ENCODE measurements at places on chromosomes 16 and 17. TPM values are rescaled to one million over a fixed set of nuclear protein-coding genes. Genes with fewer than 3 reads are reported as not detected.
A peak's percentile ranks its signal among the peaks of the same experiment; 100 is the strongest.

Gene NPW
- polyA plus RNA-seq: not detected

Gene ADGRG3
- polyA plus RNA-seq: not detected

Gene GNGT2
- polyA plus RNA-seq: not detected

Gene XAF1
- 10.6 TPM for polyA plus RNA-seq

Gene C17orf100
- polyA plus RNA-seq: 0.72 TPM

Gene ZNF469
- polyA plus RNA-seq: not detected

Gene SLC12A3
- polyA plus RNA-seq: 0.01 TPM

Gene ALG1
- polyA plus RNA-seq: 26.6 TPM

DNA sequence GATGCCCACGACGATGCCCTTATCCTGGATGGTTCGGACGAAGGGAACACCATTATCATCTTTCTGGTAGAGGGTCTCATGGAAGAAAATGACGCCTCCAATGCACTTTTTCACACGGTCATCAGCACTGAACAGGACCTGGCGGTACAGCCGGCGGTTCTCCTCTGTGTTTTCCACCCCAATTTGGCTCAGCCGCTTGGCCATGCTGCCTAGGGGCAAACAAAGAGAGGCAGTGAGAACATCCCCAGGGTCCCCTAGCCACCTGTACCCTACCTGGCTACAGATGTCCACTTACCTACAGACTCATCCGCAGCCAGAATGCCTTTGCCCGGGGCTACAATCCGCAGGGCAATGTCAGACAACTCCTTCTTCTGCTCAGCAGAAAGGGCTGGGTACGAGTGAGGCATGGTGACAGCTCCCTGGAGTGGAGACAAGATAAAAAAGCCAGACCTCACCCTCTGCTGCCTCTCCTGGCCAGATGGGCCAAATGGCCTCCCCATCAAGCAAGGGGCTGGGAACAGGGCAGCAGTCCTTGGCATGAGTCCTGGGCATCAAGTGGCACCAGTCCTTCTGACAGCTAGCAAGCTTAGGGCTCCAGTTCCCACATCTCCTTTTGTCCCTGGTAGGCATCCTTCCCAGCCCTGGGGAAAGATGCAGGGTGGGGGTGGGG is 1.4 kb downstream of the ALDOC start:
- peaks cover 25% of the 10 kb centered on the region for H3K36me3 ChIP-seq
- H3K27ac ChIP-seq: no peak overlapping the region
- DNase-seq: no peak
- no peak overlapping the region for H3K4me3 ChIP-seq
- H3K27me3 ChIP-seq: no peaks in the 10 kb centered on the region

- peaks cover 11% of the 10 kb centered on the region for H3K4me1 ChIP-seq
- peaks cover 4% of the 10 kb centered on the region for H3K27me3 ChIP-seq
- H3K4me3 ChIP-seq: no peak overlapping the region
- no peak overlapping the region for H3K27ac ChIP-seq
- H3K36me3 ChIP-seq: no peaks in the 10 kb centered on the region
- no peak for DNase-seq
These were observed 49.3 kb downstream of the RMI2 start for GRCh38 chr16:11394593-11394960.

GRCh38 chr16:10561425-10561824 is 19.0 kb downstream of the EMP2 start:
- H3K4me3 ChIP-seq: no peak overlapping the region
- H3K27ac ChIP-seq: no peak overlapping the region
- H3K4me1 ChIP-seq: no peaks in the 10 kb centered on the region

DNA sequence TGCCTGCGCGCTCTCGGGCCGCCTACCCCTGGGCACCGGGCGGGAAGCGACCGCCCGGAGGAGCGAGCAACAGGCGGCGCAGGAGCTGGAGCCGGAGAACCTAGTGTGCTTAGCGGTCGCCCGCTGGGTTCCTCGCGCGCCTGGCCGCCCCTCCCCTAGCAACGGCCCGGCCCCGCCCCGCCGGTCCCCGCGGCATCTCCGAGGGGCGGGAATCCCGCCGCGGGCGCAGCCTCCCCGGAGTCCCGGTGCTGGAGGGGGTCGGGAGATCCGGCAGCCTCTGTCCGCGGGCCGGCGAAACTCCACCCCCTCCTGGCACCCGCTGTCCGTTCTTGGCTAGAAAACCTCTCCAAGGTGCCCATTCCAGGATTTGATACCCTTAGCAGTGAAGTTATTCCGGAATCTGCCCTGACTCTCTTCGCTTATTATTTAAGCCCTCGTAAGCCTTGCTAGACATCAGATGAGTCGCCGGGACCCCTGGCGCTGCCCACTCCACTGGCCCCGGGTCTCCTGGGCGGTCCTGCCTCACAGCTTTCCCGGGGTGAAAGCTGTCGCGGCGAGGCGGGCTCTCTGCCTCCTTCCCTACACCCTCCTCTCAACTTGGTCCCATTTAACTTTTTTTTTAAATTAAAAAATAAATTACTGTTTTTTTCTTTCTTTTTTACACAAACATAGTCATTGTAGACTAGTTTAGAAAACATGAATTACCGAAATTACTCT is at the start of gene RPRML:
TSS of gene RPRML (minus strand) at position 107 of the 717 bp plus-strand sequence. CDS start 246 bp downstream, outside the sequence.
- H3K36me3 ChIP-seq: no peaks in the 10 kb centered on the region
- peak within 1 kb of the TSS; percentile 43 for H3K4me3 ChIP-seq
- no peak within 1 kb of the TSS for H3K27ac ChIP-seq
- DNase-seq: no peak

GRCh38 chr17:3974980-3975379 is 10.7 kb upstream of the ATP2A3 start:
- H3K27ac ChIP-seq: no peak overlapping the region
- no peaks in the 10 kb centered on the region for H3K27me3 ChIP-seq
- H3K36me3 ChIP-seq: no peaks in the 10 kb centered on the region
- DNase-seq: no peak

- no peaks in the 10 kb centered on the region for H3K36me3 ChIP-seq
- peak within 1 kb of the TSS; percentile 70 for H3K27ac ChIP-seq
- H3K4me1 ChIP-seq: peaks cover 20% of the 10 kb centered on the region
- peak; percentile 7 for DNase-seq
- no peaks in the 10 kb centered on the region for H3K27me3 ChIP-seq
These were observed at the start of gene AMFR for GRCh38 chr16:56425439-56425832. Gene AMFR, minus strand, starts transcription at chr16:56425545. Its CDS starts 218 bp downstream, at chr16:56425327.

GRCh38 chr17:50026046-50026675 is 29.7 kb upstream of the ITGA3 start:
- peaks cover 26% of the 10 kb centered on the region for H3K4me1 ChIP-seq
- no peaks in the 10 kb centered on the region for H3K27me3 ChIP-seq
- no peaks in the 10 kb centered on the region for H3K36me3 ChIP-seq
- DNase-seq: no peak
- H3K4me3 ChIP-seq: no peak overlapping the region
- H3K27ac ChIP-seq: no peak overlapping the region

DNA sequence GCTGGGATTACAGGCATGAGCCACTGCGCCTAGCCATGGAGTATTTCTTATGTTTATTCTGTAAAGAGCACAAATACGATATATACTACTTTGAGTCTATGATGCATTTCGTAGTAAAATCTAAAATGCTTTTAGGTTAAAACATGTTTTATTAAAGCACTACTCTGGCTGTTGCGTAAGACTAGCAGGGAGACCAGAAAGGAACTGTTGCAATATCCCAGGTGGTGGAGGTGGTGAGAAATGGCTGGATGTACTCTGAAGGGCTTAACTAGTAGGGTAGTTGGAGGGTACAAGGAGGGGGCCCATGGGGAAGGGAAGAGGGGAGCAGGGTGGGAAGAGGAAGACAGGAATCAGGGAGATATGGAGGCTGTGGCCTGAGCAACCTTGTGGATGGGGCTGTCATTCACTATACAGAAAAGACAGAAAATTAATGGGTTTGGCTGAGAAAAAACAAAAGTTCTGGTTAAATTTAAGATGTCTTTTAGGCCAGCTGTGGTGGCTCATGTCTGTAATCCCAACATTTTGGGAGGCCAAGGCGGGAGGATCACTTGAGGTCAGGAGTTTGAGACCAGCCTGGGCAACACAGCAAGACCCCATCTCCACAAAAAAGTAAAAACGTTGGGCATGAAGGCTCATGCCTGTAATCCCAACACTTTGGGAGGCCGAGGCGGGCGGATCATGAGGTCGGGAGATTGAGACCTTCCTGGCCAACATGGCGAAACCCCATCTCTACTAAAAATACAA is 35.8 kb downstream of the ST3GAL2 start:
- no peaks in the 10 kb centered on the region for H3K27me3 ChIP-seq
- no peak for DNase-seq
- peaks cover 19% of the 10 kb centered on the region for H3K4me1 ChIP-seq
- no peaks in the 10 kb centered on the region for H3K36me3 ChIP-seq
- no peak overlapping the region for H3K4me3 ChIP-seq

DNA sequence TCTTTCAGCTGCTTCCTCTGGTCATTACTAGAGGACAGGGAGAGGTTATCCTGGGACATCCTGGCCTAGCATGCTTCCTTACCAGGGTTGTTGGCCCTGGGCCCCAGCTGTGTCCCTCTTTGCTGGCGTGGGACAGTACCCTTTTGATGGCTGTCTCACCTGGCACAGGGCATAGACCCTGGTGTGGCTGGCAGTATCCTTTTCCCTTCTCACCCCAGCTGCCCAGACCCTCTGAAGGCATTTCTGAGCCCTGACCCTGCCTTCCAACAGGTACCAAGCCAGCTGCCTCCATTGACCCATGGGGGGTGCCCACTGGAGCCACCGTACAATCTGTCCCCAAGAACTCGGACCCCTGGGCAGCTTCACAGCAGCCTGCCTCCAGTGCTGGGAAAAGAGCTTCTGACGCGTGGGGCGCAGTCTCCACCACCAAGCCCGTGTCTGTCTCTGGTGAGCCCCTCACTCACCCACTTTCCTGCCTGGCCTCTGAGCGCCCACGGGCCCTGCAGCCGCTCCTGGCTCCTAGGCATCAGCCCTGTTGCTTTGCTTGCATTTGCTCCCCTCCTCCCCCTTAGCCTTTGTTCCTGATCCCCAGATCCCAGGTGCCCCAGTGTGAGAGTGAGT is 34.0 kb downstream of the B9D1 start:
- no peak overlapping the region for H3K27ac ChIP-seq
- peaks cover 17% of the 10 kb centered on the region for H3K36me3 ChIP-seq
- peaks cover 26% of the 10 kb centered on the region for H3K4me1 ChIP-seq

DNA sequence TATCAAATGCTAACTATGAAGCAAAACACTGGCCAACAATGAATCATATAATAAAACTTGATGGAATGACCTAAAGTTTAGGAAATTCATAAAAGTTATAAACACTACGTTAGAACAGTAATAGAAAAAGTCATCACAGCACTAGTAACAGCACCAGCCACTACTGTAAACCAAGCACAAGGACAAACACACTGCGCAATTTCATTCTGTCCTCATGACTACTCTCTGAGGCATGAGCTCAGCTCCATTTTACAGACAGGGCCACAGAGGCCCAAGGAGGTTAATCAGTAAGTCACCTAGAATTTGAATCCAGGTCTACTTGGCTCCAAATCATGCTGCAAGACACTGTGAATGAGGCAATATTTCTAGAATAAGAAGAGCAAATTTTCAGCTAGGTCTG is 13.4 kb downstream of the EMC8 start:
- DNase-seq: no peak
- no peak overlapping the region for H3K4me3 ChIP-seq
- H3K36me3 ChIP-seq: peaks cover 51% of the 10 kb centered on the region

DNA sequence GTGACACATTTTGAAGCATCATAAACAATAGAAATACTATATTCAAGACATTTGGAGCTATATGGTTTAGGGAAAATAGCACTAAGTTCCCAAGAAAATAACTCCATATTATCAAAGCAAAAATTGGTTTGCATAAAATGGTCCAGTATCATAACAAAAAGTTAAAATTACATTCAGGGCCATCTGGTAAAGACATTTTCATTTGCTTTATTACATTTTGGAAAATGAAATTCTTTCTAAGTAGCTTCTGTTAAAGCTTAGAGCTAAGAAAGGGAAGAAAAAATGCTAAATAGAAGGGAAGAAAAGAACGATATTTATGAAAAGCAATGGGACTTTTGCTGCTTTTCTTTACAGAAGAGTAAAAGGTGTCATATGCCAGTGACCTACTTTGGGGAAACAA is 155.4 kb upstream of the GOT2 start:
- no peak overlapping the region for H3K4me3 ChIP-seq
- no peaks in the 10 kb centered on the region for H3K36me3 ChIP-seq
- no peak for DNase-seq
- H3K4me1 ChIP-seq: no peaks in the 10 kb centered on the region
- H3K27ac ChIP-seq: no peak overlapping the region

GRCh38 chr17:49842846-49843245 is 5.0 kb downstream of the TAC4 start:
- no peak overlapping the region for H3K4me3 ChIP-seq
- DNase-seq: no peak
- H3K36me3 ChIP-seq: peaks cover 3% of the 10 kb centered on the region
- H3K4me1 ChIP-seq: no peaks in the 10 kb centered on the region
- no peaks in the 10 kb centered on the region for H3K27me3 ChIP-seq

DNA sequence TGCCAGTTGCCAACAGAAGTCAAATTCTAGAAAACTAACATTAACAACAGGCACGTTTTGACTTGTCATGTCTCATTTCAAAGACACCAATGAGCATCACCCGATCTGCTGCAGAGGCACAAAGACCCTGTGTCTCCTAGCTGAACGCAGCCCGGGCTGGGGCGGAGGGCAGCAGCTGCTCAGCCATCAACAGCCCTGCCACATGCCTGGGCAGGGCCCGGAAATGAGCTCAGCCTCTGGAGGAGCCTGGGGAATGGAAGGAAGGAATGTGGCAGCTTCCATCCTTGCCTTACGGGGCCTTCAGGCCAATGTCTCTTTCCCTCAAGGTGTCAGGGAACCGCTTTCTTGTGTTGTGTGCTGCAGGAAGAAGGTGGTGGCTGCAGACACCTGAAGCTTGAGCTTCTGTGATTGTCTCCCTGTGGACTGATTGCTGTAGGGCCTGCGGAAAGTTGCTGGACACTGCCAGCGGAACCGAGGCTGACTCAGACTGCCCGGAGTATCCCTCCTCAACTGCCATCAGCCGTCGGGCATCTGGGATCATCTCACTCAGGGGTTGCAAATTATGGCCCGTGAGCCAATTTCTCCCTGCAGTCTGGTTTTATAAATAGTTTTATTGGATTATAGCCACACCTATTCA is 7.3 kb downstream of the CDH13 start:
- H3K4me1 ChIP-seq: peaks cover 99% of the 10 kb centered on the region
- peak overlapping the region; percentile 98 for H3K27ac ChIP-seq
- H3K36me3 ChIP-seq: no peaks in the 10 kb centered on the region
- DNase-seq: peak; percentile 87
- H3K27me3 ChIP-seq: no peaks in the 10 kb centered on the region
- peak overlapping the region; percentile 36 for H3K4me3 ChIP-seq

DNA sequence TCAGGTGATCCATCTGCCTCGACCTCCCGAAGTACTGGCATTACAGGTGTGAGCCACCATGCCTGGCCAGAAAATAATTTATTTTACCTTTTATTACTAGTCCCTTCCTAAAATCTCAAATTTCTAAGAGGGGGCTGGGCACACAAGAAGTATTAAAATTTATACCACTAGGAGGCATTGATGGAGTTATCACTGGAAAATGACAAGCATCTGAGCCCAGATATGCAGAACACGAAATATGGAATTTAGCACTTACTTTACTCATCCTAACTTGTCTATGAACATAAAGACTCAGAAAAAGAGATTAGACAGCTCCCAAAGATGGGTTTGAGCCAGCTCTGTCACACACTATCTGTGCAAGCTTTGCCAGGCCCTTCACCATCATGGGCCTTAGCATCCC is 46.4 kb downstream of the STAT5A start:
- H3K27ac ChIP-seq: no peak overlapping the region
- no peak for DNase-seq
- H3K27me3 ChIP-seq: no peaks in the 10 kb centered on the region

All from keratinocyte (primary cell).